ENCODE measurements at places on chromosomes 13 and 19. TPM values are rescaled to one million over a fixed set of nuclear protein-coding genes. Genes with fewer than 3 reads are reported as not detected.

- no peaks in the 10 kb centered on the region for H3K36me3 ChIP-seq
- no peak overlapping the region for H3K27ac ChIP-seq
- no peak overlapping the region for H3K4me3 ChIP-seq
Measured at GRCh38 chr13:99892196-99892613, 79.4 kb downstream of the ZIC5 start.

DNA sequence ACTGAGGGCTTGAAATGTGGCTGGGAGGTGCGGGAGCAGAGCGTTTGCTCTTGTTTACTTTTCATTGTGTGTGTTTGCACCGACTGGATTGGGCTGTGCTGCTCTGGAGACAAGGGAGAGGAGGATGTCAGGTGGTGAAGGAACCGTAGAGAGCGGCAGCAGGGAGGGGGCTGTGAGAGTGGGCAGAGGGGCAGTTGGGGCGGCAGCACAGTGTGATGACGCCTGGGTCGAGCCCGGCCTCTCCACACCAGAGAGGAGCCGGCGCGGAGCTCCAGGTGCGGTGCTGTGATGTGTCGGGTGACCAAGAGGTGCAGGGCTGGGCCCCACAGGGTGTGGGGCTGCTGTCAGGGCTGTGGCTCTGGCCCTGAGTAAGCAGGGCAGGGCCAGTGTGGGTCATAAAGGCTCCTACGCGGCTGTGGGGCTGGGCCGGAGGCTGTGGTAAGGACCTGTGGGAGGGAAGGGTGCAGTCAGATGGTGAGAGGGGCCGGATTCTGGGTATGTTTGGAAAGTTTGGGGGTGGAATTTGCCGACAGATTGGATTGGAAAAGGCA, 10.5 kb downstream of the NAXD start:
- peaks cover 13% of the 10 kb centered on the region for H3K4me1 ChIP-seq
- H3K4me3 ChIP-seq = no peak overlapping the region
- peaks cover 6% of the 10 kb centered on the region for H3K36me3 ChIP-seq
- H3K27me3 ChIP-seq = no peaks in the 10 kb centered on the region
- DNase-seq = no peak

- no peaks in the 10 kb centered on the region for H3K36me3 ChIP-seq
- no peak overlapping the region for H3K4me3 ChIP-seq
- H3K27ac ChIP-seq = no peak overlapping the region
- H3K27me3 ChIP-seq = no peaks in the 10 kb centered on the region
- no peak for DNase-seq
- H3K4me1 ChIP-seq = peaks cover 22% of the 10 kb centered on the region
Measured at GRCh38 chr13:39776439-39776838, 121.0 kb downstream of the COG6 start.

DNA sequence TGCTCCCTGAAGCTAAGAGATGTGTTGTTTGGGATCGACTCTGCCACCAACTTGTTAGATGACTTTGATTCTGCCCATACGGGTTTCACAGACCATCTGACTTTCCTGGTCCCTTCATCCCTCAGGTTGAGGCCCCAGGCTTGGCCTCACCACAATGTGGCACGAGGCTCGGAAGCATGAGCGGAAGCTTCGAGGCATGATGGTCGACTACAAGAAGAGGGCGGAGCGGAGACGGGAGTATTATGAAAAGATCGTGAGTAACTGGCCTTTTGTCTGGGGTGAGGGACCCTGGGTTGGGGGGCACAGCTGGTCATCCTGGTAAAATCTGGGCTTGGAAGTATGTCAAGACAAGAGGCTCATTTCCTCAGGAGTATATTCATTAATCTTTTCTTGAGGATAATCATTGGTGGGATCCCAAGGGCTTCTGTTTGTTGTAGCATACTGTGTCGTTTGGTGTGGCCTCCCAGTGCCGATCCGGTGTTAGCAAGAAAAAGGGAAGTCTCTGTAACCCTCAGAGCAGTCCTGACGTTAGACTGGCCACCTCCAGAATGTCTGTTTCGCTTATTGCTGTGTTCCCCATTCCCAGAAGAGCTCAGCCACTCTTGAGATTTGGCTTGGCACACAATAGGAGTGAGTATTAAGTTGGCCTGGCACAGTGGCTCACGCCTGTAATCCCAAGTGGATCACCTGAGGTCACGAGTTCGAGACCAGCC, 1.4 kb downstream of the CLASRP start:
- no peak for DNase-seq
- peaks cover 24% of the 10 kb centered on the region for H3K4me1 ChIP-seq
- H3K27me3 ChIP-seq = no peaks in the 10 kb centered on the region
- no peak overlapping the region for H3K27ac ChIP-seq
- H3K4me3 ChIP-seq = peak overlapping the region; percentile 95

The GPR12 gene
- total RNA-seq = not detected

DNA sequence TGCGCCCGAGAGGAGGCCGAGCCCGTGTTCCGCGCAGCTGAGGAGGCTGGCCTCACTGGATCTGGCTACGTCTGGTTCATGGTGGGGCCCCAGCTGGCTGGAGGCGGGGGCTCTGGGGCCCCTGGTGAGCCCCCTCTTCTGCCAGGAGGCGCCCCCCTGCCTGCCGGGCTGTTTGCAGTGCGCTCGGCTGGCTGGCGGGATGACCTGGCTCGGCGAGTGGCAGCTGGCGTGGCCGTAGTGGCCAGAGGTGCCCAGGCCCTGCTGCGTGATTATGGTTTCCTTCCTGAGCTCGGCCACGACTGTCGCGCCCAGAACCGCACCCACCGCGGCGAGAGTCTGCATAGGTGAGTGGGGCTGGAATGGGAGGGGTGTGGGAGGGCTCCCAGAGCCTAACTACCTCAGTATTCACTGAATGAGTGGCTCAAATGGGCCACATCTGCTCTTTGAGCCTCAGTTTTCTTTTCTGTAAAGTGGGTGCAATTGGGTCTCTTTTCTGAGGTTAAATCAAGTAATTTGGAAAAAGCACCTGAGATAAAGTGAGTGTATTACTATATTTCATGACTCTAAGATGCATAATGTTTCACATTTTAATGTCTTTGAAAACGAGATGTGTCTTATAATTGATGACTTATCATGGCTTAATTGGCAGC, 11.7 kb downstream of the GRIN2D start:
- no peak for DNase-seq
- no peak overlapping the region for H3K27ac ChIP-seq
- H3K4me3 ChIP-seq = no peak overlapping the region
- H3K4me1 ChIP-seq = no peaks in the 10 kb centered on the region
- no peaks in the 10 kb centered on the region for H3K27me3 ChIP-seq

DNA sequence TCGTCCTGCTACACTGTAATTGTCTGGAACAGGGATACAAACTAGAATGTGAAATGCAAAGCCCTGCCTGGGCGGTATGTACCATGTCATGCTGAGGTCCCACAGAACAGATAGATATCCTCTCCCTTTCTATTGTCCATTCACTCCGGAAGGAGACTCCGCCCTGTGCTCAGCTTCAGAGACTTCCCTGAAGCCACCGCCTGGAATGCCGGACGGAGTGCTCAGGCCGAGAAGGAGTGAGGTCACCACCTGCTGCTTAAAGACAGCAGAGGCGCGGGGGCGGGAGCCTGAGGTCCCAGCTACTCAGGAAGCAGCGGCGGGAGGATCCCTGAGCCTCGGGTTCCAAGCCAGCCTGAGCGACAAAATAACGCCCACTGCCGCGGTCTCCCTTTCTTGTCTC, 890 bp upstream of the ZNF611 start:
- no peaks in the 10 kb centered on the region for H3K27me3 ChIP-seq
- H3K4me1 ChIP-seq = peaks cover 23% of the 10 kb centered on the region
- no peak for DNase-seq
- no peak overlapping the region for H3K27ac ChIP-seq

DNA sequence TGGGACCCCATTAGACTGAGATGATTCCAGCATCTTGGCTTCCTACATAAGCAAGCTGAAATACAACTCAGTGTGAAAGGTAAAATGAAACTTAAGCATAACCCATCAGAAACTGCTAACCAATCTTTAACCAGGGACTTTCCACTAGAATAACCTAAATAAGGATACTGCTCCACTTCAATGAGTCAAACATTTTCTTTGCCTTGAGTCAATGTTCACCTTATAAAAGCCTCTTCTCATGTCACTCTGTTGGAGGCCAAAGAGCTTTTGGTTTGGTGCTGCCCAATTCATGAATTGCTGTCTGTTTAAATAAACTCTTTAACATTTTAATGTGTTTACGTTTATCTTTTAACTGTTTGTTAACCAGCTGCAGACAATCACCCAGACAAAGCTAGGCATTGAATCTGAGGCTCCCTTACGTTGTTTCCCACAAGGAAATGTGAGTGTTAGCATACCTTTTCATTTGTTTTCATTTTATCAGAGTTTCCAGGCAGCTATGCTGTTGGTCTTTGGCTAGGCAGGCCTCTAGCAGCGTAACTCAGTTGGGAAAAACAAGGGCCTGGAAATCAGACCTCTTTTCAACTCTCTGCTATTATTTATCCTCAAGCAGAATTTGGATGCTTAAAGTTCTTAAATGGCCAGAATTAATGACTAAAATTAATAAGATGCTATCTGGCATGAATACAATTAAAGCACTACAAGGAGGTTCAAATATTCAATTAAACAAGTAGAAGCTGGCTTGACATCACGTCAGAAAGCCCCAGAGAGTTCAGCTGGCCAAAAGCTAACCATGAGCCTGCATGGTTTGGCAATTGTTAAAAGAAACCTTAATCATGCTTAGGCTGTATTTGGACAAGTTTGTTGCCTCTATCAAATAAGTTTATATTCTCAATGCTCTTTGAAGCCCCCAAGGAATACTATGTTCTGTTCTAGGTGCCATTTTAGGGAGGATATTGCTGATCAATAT, 200.2 kb downstream of the DCLK1 start:
- no peak for DNase-seq
- no peaks in the 10 kb centered on the region for H3K4me1 ChIP-seq
- no peak overlapping the region for H3K4me3 ChIP-seq
- H3K27ac ChIP-seq = no peak overlapping the region
- H3K27me3 ChIP-seq = no peaks in the 10 kb centered on the region

DNA sequence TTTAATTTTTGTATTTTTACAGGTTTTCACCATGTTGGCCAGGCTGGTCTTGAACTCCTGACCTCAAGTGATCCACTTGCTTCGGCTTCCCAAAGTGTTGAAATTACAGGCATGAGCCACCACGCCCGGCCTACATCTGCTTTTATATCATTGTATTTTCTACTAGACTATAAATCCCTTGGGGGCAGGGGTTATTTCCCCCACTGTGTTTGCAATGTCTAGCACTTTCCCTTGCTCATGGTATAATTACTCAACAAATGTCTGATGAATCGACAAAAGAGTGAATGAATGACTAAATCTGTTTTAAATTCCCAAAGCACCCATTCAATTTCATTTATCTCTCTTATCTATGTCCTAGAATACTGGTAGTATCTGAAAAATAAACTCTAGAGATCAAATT, 244.5 kb upstream of the CSNK1A1L start:
- no peaks in the 10 kb centered on the region for H3K4me1 ChIP-seq
- DNase-seq = no peak
- H3K36me3 ChIP-seq = no peaks in the 10 kb centered on the region

GRCh38 chr13:54387625-54388024, 1359.0 kb downstream of the OLFM4 start:
- no peaks in the 10 kb centered on the region for H3K27me3 ChIP-seq
- H3K36me3 ChIP-seq = no peaks in the 10 kb centered on the region
- no peak overlapping the region for H3K27ac ChIP-seq
- H3K4me3 ChIP-seq = no peak overlapping the region

The ADGRE3 gene
- not detected for total RNA-seq

The LMTK3 gene
- total RNA-seq = 4.6 TPM

The GSX1 gene
- total RNA-seq = not detected

GRCh38 chr19:54026656-54027055, 35.2 kb downstream of the CACNG6 start:
- DNase-seq = no peak
- no peaks in the 10 kb centered on the region for H3K4me1 ChIP-seq
- H3K4me3 ChIP-seq = no peak overlapping the region
- H3K36me3 ChIP-seq = no peaks in the 10 kb centered on the region
- peaks cover 3% of the 10 kb centered on the region for H3K27me3 ChIP-seq

GRCh38 chr13:107379407-107380155, 811.6 kb upstream of the ARGLU1 start:
- H3K36me3 ChIP-seq = no peaks in the 10 kb centered on the region
- no peak overlapping the region for H3K27ac ChIP-seq
- no peaks in the 10 kb centered on the region for H3K4me1 ChIP-seq
- no peak overlapping the region for H3K4me3 ChIP-seq

DNA sequence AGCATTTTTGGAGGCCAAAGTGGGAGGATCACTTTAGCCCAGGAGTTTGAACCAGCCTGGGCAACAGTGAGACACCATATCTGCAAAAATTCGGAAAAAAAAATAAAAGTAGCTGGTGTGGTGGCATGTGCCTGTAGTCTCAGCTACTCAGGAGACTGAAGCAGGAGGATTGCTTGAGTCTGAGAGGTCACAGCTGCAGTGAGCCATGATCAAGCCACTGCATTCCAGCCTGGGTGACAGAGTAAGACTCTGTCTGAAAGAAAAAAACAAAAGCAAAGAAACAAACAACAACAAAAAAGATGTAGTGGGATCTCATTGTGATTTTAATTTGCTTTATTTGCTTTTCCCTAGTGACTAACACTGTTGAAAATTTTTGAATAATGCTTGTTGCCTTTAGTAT, 394.7 kb upstream of the KLHL1 start:
- H3K36me3 ChIP-seq = no peaks in the 10 kb centered on the region
- no peaks in the 10 kb centered on the region for H3K27me3 ChIP-seq
- no peak overlapping the region for H3K4me3 ChIP-seq
- H3K4me1 ChIP-seq = no peaks in the 10 kb centered on the region
- no peak for DNase-seq

The SMIM17 gene
- total RNA-seq = not detected

DNA sequence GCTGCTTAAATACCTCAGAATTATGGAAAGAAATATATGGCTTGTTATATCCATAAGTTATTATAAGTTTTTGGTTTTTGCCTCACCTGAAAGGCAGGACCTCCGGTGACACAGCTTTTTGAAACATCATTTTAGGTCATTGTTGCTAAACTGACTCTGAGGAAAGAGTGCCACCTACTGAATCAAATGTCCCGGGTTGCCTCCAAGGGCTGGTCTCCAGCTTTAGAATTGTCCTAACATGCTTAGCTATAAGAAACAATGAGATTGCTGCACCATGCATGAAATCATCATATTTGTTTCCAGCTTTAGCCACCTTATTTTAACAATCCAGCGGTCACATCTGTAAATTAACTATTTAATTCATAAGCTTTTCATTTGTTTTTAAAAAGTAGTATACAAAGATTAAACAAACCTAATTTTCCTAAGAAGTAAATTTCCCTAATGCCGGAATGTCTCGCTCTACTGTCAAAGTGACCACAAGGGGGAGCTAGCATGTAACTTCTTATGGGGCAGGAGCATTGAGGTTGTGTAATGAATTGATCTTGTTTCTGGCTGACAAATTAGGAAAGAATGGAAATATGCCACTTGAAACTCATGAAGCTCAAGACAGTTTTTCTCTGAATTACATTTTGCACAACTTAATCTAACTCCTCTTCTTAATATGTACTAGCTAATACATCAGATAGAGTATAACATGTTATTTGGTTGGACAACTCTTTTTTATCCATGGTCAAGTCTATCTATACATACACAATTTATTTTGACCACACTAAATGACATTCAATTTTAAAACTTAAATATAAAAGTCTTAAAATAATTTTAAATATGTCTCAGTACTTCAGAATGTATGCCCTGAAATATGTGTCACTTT, 6.7 kb upstream of the PCDH17 start:
- H3K4me1 ChIP-seq = no peaks in the 10 kb centered on the region
- DNase-seq = no peak
- no peak overlapping the region for H3K27ac ChIP-seq
- no peaks in the 10 kb centered on the region for H3K27me3 ChIP-seq
- H3K36me3 ChIP-seq = no peaks in the 10 kb centered on the region

- peaks cover 13% of the 10 kb centered on the region for H3K4me1 ChIP-seq
- no peak overlapping the region for H3K4me3 ChIP-seq
- no peak overlapping the region for H3K27ac ChIP-seq
- no peak for DNase-seq
- peaks cover 13% of the 10 kb centered on the region for H3K36me3 ChIP-seq
Measured at GRCh38 chr13:41325752-41326151, 14.7 kb downstream of the NAA16 start.

Measured in CD8-positive, alpha-beta memory T cell (primary cell).